ENCODE measurements at places on chromosomes 4 and X. TPM values are rescaled to one million over a fixed set of nuclear protein-coding genes. Genes with fewer than 3 reads are reported as not detected.

Gene USO1
- total RNA-seq, result 64.2 TPM

Gene ADAMTS3
- 3.6 TPM for total RNA-seq

Gene FGG
- total RNA-seq, result 515 TPM

Gene GSX2
- not detected for total RNA-seq

Gene CPEB2
- total RNA-seq, result 25.6 TPM

Gene GAGE12H
- total RNA-seq, result not detected

DNA sequence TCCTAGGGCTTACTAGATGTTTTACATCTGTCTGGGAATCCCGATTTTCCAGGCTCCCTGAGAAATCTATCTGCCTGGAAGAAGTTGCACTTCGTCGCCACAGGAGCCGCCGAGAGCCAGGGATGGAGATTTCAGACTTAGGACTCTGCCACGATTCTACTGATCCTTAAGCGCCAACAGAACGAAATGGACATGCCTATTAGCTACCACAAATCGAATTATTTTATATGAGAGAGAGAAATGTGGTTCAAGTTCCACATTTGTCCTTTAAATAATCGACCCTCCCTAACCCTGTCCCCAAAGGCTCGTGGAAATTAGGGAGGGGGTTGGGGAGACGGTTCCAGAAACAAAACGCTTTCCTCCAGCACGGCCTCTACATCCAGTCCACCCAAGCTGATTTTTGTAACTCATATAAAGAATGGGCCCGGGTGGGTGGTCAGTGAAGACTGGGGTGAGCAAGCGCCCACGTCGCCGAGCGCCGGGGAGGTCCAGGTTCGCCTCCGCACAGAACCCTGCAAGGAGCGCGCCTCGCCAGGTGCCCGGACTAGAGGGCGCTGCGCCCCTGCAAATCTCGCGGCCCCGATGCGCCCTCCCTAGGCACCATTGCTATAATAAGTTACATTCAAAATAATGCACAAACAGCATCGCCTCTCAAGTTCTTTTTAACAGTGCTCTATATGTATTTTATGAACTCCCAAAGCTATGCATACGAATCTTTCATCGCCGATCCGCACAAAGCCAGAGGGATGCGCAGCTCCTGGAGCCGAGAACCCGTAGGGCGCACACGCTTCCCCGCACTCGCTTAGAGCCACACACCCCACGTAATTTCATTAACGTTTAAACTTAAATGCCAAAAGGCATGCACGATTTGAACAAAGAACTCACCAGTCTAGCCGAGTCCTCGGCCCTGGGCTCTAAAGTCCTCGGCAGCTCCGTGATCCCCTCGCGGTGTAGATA lies 2.1 kb upstream of the FAT1 start:
- H3K27me3 ChIP-seq, result peaks cover 13% of the 10 kb centered on the region
- H3K4me1 ChIP-seq, result no peaks in the 10 kb centered on the region
- no peaks in the 10 kb centered on the region for H3K36me3 ChIP-seq
- peak overlapping the region; percentile 71 for H3K4me3 ChIP-seq
- peak; percentile 88 for DNase-seq

DNA sequence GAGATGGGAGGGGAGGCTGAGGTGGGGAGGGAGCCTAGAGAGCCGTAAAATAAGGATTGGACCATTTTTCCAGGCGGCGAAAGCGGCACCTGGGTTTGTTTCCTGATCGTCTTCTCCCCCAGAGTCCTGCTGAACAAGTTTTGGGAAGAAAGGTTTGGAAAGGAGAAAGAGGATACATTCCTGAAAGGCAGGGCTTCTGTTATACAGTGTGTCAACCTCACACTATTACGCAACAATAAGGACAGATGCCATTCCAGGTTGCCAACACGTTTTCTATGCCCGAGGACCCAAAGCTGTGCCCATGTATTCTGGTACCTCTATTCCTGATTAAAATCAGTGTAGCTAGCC lies 658 bp downstream of the SCOC start:
- no peaks in the 10 kb centered on the region for H3K27me3 ChIP-seq
- no peaks in the 10 kb centered on the region for H3K36me3 ChIP-seq
- H3K4me3 ChIP-seq, result peak overlapping the region; percentile 84
- peaks cover 13% of the 10 kb centered on the region for H3K4me1 ChIP-seq
- DNase-seq, result no peak

- H3K27ac ChIP-seq, result no peak overlapping the region
- DNase-seq, result no peak
- H3K27me3 ChIP-seq, result no peaks in the 10 kb centered on the region
- no peaks in the 10 kb centered on the region for H3K4me1 ChIP-seq
Measured at GRCh38 chr4:48879561-48880442, 26.8 kb downstream of the OCIAD2 start.

DNA sequence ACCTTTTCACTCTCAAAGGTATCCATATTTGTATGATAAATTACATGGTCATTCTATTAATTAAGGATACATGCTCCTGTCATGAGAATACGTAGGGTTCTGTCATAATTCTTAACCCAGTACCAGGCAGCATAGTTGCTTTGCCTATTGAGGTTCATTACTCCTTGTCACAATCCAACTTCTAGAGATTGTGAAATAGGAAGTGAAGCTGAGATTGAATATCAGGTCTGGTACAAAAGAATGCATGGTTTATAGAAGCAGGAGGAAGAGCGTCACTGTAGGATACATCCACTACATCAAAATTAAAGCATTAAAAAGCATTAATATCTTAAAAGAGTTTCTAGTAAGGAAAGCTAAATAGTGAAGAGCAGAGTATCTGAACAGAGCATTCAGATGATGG lies 647.0 kb downstream of the IQCM start:
- no peaks in the 10 kb centered on the region for H3K4me1 ChIP-seq
- no peak for DNase-seq
- H3K27me3 ChIP-seq, result no peaks in the 10 kb centered on the region
- no peak overlapping the region for H3K27ac ChIP-seq

DNA sequence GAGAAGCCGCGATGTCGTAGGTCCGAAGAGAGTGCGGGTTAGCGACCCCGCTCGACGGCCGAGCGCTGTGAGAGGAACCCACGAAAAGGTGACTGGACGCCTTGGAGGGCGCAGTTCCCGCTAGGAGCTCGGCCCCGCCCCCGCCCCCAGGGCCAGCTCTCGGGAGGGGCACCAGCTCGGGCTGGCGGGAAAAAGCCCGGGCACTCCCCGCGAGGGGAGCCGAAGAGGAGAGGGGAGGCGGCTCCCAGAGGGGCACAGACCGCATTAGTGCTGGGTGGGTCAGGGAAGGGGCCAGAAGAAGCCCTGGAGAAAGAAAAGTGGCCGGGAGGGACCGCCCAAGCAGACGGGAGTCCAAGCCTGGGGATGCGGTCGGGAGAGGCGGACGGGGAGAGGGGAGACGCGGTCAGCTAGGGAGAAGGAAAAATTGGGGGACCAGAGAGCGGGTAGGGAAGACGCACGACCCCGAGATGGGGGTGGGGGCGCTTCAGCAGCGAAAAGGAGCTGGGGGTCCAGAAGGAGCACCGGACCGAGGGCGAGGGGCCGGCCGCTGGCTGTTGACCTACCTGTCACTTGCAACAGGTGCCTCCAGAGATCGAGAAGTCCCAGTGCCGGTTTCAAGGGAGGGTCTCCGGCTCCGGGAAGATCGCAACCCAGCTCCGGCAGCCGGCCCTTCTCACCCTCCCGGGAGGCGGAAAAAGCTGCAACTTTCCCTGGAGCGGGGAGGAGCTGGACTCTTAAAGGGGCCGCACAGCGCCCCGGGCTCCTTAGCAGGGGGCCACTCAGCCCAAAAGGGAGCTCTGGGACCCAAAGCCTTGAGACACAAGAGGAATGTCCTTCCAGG lies at the start of gene SYTL4:
SYTL4 (minus strand) TSS at position 681 of the 841 bp plus-strand sequence. CDS start 30,084 bp downstream, outside the sequence.
- no peaks in the 10 kb centered on the region for H3K27me3 ChIP-seq
- peak; percentile 64 for DNase-seq
- peak within 1 kb of the TSS; percentile 62 for H3K4me3 ChIP-seq
- peak within 1 kb of the TSS; percentile 30 for H3K27ac ChIP-seq

DNA sequence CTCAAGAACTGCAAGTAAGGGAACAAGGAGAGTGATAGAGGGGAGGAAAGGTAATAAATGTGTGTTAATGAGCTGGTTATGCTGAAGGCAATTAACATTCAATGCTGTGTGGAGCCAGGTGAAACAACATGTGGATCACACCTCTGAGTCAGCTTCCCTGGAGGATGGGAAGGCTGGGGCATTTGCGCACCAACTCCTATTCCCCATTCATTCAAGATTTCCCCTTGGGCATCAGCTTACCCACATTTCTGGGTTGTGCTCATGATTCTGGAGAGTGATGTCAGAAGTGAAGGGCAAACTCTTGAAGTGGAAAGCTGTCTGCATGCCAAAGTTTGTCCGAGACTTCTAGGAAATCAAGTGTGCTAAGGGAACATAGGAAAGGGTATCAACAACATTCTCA lies 461.4 kb downstream of the MID1IP1 start:
- no peak for DNase-seq
- no peak overlapping the region for H3K27ac ChIP-seq
- H3K4me1 ChIP-seq, result no peaks in the 10 kb centered on the region
- H3K27me3 ChIP-seq, result no peaks in the 10 kb centered on the region

GRCh38 chr4:80112236-80112635 lies 39.2 kb upstream of the ANTXR2 start:
- no peak for DNase-seq
- no peak overlapping the region for H3K27ac ChIP-seq
- no peaks in the 10 kb centered on the region for H3K36me3 ChIP-seq
- H3K4me1 ChIP-seq, result no peaks in the 10 kb centered on the region
- H3K27me3 ChIP-seq, result no peaks in the 10 kb centered on the region

GRCh38 chr4:102601586-102602227 lies 100.5 kb downstream of the NFKB1 start:
- no peak overlapping the region for H3K27ac ChIP-seq
- peaks cover 86% of the 10 kb centered on the region for H3K36me3 ChIP-seq
- no peak for DNase-seq
- H3K4me3 ChIP-seq, result no peak overlapping the region
- H3K4me1 ChIP-seq, result peaks cover 13% of the 10 kb centered on the region

GRCh38 chr4:128385683-128386304 lies 98.2 kb upstream of the PGRMC2 start:
- DNase-seq, result no peak
- H3K4me3 ChIP-seq, result no peak overlapping the region
- no peaks in the 10 kb centered on the region for H3K36me3 ChIP-seq
- H3K4me1 ChIP-seq, result peaks cover 11% of the 10 kb centered on the region
- no peaks in the 10 kb centered on the region for H3K27me3 ChIP-seq

- no peak for DNase-seq
- H3K4me1 ChIP-seq, result no peaks in the 10 kb centered on the region
- H3K4me3 ChIP-seq, result no peak overlapping the region
- H3K27ac ChIP-seq, result no peak overlapping the region
Measured at GRCh38 chr4:77905651-77906263, 43.1 kb downstream of the MRPL1 start.
